NCI-H526 treated with DMSO at 0.1 percent for 48 hours (cell line): ENCODE measurements at places on chromosomes 3 and 15.

GRCh38 chr15:57323806-57324589 is 52.3 kb upstream of the CGNL1 start:
- DNase-seq, result peak; percentile 88

GRCh38 chr15:51492528-51492927 is 130.0 kb downstream of the DMXL2 start:
- no peak for DNase-seq

GRCh38 chr3:58804914-58805313 is 138.3 kb upstream of the FAM3D start:
- DNase-seq, result no peak

DNA sequence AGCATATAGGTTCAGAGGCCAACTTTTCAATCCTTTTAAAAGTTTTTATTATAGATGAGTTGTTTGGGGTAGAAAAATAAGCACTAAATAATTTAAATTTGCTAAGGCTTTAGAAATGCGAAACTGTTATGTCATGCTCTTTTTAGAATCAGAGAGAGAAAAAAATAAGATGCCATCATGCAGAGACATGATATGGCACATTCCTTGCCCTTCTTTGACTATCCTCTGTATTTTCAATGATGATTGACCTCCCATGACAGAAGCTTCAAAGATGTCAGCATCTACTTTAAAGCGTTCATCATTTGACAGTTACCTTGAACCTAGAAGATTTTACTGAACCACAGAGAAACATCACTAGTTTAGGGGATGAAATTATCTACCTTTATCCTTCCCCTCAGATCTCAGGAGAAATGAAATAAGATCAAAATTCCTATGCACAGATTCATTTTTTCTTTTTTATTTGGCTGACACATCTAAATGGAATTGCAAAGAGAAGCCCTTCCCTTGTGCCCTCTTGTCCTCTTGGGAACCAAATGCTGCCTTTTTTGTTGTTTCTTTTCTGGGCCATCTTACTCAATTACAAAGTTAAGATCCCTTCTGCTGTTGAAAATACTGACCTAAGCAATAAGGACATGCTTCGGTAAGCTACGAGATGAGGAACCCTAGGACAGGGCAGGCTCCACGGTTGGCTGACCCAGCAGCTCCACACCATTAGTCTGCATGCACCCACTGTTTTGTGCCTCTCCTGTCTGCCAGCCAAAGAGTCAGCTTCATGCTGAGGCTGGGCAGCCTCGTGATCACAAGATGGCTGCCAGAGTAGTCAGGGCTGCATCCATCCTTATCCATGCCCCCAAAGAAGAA is 289.7 kb upstream of the TPM1 start:
- no peak for DNase-seq

GRCh38 chr15:101255615-101256241 is 3.9 kb upstream of the CHSY1 start:
- no peak for DNase-seq

GRCh38 chr15:26126070-26126469 is 262.9 kb upstream of the ATP10A start:
- DNase-seq, result no peak
